ENCODE measurements at places on chromosomes 11 and 22.

DNA sequence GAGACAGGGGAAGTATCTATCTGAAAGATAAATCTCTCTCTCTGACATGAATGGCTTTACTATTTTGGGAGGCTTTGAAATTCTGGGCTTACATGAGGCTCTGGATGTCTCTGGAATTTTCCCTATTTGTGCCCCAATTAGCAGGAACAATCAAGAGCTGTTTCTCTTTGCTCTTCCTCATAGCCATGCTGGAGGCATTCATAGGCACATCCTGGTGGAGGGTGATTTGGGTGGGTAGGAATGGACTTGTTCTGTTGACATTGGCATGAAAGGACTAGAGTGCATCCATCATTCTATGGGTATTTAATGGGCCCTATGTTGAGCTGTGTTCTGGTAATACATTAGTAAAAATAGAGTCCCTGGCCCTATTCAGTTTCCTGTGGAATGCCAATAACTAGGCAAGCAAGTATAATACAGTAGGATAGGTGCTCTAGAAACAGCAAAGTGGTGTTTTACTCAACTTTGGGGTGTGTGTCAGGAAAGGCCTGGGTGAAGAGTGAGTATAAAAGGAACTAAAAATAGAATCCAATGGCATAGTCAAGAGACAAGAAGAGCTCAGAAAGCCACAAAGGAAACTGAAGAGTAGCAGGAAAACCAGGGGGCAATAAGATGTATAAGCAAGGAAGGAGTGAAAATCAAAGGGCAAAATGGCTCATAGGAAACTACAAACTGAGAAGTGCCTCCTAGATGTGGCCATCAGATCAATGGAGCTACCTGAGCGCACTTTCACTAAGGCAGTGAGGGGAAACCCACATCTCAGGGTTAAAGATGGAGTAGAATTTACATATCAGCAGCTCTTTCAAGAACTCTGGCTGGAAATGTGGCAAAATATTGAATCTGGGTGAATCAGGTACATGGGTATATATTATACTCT lies 45.0 kb downstream of the CWC15 start:
- DNase-seq, result no peak

- DNase-seq, result no peak
Measured at GRCh38 chr22:31230155-31230870, 18.2 kb downstream of the LIMK2 start.

GRCh38 chr11:3121416-3121815 lies 43.7 kb downstream of the OSBPL5 start:
- DNase-seq, result peak; percentile 38

DNA sequence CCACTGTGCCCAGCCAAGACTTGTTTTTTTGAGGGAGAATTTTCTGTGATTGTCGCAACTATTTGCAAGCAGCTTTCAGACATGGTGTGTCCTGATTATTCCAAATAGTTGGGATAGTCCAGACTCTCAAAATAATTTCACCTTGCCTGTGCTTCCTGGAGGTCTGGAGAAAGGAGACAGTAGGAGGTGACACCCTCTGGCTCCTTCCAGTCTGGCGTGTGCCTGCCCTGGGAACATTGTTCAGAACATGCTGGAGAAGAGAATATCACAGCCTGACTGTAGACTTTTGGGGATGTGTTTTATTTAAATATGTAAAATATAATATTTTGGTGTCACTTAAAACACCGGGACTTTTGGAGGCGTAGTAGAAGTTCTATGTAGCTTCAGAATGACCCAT lies 14.9 kb downstream of the ZNRF3 start:
- no peak for DNase-seq

GRCh38 chr22:17264321-17265052 lies 45.3 kb upstream of the ADA2 start:
- peak; percentile 78 for DNase-seq

DNA sequence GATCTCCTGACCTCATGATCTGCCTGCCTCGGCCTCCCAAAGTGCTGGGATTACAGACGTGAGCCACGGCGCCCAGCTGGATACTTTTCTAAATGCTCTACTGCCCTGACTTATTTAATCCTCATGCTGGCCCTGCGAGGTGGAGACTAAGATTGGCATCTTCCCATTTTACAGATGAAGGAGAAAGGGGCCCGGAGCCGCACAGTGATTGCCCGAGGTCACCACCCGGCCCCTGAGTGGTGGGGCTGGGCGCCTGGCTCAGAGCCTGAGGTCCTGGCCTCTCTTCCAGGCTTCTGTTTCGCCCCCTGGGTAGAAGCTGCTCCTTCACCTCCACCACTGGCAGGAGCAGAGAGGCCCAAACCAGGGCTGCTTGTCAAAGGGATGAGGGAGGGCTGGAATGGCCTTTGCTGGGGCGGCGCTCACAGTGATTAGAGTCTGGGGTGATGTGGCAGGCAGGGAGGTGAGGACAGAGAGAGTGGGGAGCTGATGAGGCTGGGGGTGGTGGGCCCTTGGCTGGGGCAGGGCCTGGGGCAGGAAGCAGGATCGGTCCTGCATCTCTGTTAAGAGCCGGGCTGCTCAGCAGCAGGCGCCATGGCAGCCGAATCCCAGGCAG lies 15.4 kb upstream of the MPPED1 start:
- DNase-seq, result no peak

GRCh38 chr11:102546923-102547471 lies 16.4 kb upstream of the MMP7 start:
- DNase-seq, result no peak

DNA sequence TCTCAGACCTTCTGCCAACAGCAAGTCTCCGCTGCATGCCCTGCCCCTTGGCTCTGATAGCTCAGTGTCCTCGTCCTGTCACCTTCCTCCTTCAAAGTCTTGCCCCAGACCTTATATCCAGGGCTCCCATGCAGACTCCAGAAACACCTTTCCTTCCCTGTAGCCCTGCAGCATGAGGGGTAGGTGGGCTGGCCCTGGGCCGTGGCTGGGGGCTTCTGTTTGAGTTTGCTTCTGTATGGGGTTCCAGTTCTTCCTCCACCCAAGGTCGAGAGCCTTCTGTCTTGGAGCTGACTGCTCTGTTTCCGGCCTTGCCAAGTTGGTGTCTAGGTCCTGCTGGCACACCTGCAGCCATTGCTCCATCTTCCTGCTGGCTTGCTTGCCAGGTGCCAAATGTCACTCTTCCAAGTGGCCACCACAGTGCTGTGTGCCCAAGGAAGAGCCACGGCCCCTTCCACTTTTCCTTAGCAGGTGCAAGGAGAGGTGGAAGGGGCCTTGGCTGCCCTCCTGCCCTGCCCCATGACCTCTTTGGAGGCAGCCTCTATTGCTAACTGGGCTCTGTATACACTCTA lies 74.8 kb upstream of the NECTIN1 start:
- no peak for DNase-seq

GRCh38 chr22:50677493-50678217 lies 5.0 kb downstream of the SHANK3 start:
- no peak for DNase-seq

DNA sequence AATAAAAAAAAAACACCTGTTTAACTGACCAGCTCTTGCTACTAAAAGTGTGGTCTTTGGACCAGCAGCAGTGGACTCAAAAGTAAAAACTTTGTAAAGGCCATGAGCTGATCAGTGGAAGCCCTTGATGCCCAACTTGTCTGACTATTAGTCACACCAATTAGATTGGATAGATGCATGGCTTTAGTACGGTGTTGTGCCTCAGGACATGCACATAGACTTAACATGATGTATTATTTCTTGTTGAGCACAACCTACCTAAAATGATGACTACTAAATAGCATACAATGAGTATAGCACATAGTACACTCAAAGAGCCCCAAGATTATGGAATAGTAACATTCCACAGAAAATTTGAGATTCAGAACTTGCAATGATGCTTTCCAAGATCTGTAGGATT lies 95.1 kb upstream of the FIBIN start:
- DNase-seq, result no peak

GRCh38 chr11:76140912-76141574 lies 65.3 kb downstream of the WNT11 start:
- no peak for DNase-seq

GRCh38 chr11:69276165-69276564 lies 17.8 kb upstream of the MYEOV start:
- no peak for DNase-seq

DNA sequence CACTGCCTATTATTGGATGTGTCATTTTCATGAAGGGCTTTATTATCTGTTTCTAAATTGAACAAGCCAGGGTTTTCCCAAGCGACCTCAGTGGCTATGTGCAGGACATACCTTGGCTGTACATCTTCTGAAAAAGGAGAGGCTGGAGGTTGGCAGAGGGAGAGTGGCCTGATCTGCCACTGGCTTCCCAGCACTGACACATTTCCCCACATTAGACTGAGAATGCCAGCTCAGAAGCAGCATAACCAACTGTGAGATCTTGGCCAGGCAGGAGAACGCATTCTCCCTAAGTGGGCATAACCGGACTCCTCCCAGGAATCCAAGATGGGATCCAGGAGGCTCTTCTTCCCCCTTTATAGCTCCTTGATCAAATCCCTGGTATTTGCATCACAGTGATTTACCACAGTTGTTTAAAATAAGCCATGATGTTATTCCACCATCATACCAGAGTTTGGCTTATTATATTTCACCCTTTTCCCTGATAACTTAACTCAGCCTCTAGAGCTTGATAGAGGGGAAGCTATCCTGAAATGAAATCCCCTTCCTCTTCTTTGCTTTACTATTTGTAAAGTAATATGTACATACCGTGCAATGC lies 33.8 kb downstream of the AMOTL1 start:
- no peak for DNase-seq

DNA sequence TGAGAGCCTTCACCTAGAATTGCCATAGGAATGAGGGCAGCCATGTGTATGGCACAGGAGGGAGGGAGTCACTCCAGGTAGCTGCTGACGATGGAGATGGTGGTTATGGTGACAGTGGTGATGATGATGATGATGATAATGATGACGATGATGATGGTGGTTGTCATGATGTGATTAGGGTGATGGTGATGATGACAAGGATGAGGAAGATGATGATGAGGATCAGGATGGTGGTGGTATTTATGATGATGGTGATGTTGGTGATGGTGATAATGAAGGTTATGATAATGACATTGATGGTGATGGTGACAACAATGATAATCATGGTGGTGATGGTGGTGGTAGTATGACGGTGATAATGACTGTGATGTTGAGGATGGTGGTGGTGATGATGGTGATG lies 1130.5 kb downstream of the BRD1 start:
- no peak for DNase-seq

DNA sequence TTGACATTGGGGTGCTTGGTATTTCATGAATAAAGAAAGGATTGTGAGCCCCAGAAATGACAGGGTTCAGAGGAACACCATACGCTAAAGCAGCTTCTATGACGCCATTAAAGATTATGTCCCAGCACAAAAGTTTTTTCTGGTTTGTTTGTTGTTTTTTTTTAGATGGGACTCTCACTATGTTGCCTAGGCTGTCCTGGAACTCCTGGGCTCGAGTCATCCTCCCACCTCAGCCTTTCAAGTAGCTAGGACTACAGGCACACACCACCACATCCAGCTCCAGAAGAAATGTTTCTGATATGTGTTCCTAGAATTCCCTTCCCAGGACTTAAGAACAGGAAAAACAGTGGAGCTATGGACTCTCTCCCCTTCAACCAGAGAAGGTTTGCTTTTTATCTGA lies 2.6 kb upstream of the RHOG start:
- no peak for DNase-seq

DNA sequence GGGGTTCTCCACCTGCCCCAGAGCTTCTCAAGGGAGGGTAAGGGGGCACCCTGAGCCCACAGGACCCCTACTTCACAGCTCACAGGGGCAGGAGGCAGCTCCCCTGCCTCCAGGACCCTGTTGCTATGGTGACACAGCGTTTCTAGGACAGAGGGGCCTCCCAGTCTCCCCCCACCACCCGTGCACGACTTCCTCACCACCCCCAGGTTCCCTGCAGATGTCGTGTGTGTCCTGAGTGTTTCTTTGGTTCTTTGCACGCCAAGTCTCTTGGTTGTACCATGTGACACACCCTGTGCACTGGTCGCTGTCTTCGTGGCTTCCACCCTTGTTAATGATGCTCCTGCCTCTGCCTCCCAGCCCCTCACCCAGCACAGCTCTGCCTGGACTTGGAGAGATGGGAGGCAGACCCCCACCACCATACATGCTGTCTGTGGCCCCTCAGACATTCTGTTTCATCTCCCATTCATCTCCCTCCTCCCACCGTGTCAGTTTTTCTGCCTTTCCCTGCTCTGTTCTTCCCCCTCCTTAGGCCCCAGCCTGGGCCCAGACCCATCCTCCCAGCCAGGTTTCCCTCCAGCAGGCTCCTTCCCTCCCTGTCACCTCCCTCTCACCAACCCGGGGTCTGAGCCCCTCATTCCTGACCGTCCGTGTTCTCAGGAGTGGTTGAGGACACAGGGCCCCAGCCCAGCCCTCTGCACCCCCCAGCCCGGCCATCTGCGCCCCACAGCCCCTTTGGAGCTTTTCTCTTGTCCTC lies 24.5 kb upstream of the RAB1B start:
- peak; percentile 57 for DNase-seq

- no peak for DNase-seq
Measured at GRCh38 chr22:33984211-33984610, 63.9 kb upstream of the LARGE1 start.

DNA sequence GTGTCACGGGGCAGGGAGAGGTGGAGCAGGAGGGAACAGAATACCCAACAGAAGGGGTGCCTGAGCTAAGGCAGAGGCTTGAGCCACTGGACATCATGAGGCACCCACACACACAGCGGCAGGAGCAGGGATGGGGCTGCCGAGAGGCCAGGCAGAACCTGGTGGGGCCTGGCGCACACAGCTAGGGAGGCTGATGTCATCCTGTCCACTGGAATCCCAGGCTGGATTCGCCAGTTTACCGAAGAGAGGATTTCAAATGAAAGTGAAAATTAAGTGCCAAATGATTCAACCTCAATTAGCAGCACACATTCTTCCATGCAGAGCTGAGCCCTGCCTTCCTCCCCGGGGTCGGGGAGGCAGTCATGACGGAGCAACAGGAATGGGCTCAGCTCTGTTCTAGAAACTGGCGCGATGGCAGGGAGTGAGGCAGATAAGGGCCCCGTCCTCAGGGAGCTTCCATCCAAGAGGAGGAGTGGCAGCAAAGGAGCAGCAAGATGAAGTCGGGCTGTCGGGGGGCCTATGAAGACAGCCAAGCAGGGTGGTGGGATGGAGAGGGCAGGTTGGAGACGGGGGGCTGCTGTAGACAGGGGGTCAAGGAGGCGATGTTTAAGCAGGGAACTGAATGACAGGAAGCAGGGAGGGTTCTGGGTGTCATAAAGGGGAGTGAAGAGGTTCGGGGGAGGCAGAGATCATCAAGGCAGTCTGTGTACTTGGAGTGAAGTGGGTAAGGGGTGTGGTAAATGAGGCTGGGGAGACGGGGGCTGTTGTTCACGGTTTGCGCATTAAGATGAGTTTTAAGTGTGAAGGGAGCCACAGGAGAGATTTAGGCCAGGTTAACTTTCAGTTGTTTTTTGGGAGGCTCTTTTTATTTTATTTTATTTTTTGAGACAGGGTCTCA lies 6.4 kb downstream of the RAC2 start:
- DNase-seq, result no peak

DNA sequence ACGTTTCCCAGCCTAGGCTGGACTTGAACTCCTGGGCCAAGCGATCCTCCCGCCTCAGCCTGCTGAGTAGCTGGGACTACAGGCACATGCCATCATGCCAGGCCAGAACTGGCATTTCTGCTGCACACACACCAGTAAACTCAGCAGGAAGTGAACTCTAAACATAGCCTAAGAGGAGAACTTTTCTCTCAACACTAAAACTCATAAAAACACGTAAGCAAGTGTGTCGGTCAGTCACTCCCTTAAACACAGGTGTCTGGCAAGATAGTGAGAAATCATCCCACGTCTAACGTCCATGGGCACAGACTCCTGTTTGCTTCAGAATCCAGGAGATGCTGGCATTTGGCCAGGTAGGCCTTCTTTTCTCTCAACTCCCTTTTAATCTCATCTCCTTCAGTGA lies 104.8 kb downstream of the RPL27A start:
- no peak for DNase-seq

GRCh38 chr11:95134491-95134890 lies 44.8 kb downstream of the ENDOD1 start:
- no peak for DNase-seq
